Left ventricle myocardium inferior (tissue), 1 donor: ENCODE measurements at places on chromosomes 16 and 17.

DNA sequence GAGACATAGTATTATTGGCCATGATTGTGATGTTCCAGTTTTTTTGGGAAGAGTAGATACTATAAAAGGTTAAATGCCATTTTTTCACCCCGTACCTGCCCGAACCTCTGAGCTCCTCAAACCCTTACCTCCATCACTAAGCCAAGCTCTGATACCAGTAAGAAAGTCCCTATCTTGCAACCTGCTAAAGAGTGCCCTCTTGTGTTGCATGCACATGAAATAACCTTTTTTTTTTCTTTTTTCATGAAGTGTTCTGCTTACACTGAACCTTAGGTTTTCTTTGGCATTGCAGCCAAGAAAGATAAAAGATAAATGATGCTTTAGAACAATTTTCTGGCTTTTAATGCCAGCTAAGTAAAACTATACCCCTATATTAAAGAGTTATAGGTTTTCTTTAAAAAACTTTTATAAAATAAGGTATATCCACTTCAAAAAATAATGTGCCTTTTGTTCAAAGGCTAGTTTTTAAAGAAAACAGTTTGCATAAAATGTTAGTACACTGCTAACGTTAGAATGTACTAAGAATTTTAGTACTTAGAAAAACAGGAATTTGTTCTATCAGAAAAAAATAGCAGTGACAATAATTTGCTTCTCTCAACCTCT lies 295.3 kb upstream of the PMFBP1 start:
- DNase-seq, result no peak

DNA sequence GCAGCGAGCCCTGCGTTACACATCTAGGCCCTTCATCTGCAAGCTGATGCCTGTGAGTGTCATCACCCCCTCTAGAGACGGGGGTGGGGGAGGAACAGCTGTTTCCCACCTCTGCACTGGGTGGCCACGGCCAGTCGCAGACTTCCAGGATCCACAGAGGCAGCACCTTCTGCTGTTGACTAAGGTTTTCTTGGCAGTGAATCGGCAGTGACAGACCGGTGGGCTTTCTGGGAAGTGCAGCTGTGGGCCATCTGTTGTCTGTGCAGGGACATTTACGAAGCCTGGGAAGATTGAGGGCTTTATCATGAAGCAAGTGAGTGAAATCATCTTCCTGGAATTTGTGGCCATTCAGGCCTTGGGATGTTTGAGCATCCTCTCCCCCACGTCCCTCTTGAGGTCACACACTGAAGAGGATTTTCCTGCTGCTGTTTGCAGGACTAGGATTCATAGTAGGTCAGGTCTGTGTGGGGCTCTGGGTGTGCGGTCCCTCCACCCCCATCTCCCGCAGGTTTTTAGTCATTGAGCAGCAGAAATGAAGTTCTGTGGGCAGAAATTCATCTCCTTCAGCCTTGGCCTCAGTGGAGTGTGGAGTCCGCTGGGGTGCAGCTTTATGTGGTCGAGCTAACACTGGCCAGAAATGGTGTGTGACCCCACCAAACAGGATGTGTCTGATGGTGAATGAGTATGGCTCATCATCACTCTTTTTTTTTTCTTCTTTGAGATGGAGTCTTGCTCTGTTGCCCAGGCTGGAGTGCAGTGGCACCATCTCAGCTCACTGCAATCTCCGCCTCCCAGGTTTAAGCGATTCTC lies 12.0 kb downstream of the PGS1 start:
- DNase-seq, result no peak

GRCh38 chr17:78890498-78890897 lies 12.5 kb downstream of the CEP295NL start:
- peak; percentile 60 for DNase-seq

DNA sequence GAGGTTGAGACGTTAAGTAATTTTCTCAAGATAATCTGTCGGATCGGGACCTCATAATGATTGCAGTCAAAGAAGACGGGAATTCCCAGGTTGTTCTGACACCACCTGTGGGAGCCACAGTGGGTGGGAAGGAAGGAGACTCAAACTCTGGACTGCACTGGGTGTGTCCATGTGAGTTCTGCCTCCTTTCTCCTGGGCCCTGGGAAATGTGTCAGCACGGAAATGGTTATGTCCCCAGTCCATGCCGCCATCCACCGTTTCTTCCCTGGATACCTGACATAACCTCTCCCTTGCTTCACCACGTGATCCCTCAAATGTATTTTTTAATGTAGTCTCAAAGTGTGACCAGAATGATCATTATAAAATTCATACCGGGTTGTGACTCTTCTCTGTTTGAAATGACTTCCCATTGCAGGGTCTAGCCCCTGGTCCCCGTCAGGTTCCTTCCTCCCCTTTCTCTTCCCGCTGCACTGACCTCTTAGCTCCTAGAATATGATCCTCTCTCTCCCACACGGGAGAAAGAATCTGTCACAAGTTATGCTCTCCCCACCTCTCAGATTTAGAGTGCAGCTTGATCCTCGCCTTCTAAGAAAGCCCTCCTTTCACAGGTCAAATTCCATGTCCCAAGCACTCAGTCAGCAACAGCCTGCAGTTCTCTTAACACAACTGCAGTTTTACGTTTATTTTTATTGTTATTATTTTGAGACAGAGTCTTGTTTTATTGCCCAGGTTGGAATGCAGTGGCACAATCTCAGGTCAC lies 820.0 kb upstream of the EEF2KMT start:
- DNase-seq, result no peak

DNA sequence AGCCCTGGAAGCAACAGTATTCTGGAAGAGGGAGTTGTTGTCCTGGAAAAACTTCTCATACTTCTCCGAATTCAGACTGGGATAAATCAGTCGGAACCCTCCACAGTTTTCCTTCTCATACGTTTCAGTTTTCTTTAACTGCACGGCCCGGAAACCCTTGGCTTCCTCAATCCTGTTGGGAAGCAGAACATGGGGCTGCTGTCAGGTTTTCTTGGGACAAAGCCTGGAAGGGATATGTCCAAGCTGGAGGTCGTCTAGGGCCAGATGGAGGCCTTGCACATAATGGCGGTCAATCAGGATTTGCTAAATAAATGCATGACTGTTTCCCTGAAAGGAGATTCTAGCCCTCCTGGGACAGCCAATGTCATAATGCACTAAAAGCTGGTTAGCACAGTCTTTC lies 29.2 kb downstream of the TTLL6 start:
- DNase-seq, result no peak

GRCh38 chr17:8628172-8628571 lies 2.4 kb downstream of the MYH10 start:
- no peak for DNase-seq
